SK-N-SH (cell line): ENCODE measurements at places on chromosomes 1 and 21.

GRCh38 chr1:182984621-182985020 is 31.7 kb upstream of the SHCBP1L start:
- H3K36me3 ChIP-seq: no peaks in the 10 kb centered on the region
- no peaks in the 10 kb centered on the region for H3K4me1 ChIP-seq
- DNase-seq: no peak
- no peaks in the 10 kb centered on the region for H3K27me3 ChIP-seq
- H3K4me3 ChIP-seq: no peak overlapping the region

- H3K4me3 ChIP-seq: no peak overlapping the region
- no peaks in the 10 kb centered on the region for H3K36me3 ChIP-seq
- H3K27ac ChIP-seq: no peak overlapping the region
- H3K27me3 ChIP-seq: no peaks in the 10 kb centered on the region
Observed at GRCh38 chr1:20612221-20612746, 21.0 kb upstream of the PINK1 start.

DNA sequence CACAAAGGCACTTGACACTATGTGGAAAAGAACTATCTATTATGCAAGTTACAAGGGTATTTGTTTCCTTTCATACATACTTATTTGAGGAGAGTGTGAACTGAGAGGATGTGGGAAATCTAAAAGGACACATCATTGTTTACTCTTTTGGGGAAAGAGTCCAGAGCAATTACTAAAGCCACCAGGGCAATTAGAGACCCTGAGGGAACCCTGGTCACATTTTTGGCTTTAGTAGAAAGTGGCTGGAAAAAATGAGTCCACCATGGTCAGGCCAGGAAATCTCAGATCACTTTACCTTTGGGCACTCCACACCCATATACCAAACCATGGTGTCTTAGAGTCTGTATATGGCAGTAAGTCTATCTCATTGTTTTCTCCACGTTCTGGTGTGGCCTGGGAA is 243.3 kb downstream of the HLX start:
- peaks cover 10% of the 10 kb centered on the region; the same call in 1 of the 2 replicates for H3K4me1 ChIP-seq
- DNase-seq: no peak
- H3K36me3 ChIP-seq: no peaks in the 10 kb centered on the region
- no peak overlapping the region for H3K27ac ChIP-seq

DNA sequence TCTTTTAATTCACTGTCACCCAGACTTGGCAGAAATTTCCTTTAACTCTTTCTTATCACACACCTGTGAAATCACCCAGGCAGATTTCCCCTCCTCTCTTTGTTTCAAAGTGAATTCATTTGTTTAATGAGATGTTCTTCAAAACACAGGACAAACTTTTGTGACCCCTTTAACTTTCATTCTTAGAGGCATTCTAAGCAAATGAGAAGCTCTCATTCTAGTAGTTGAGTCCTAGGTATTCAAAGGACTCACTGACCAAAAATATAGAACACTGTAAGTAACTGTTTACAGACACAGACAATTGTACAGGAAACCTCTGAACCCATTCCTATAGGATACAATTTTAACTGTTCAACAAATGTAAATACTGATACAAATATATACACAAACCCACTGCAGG is 16.9 kb downstream of the LRRC8C start:
- no peak overlapping the region for H3K4me3 ChIP-seq
- no peak for DNase-seq
- H3K27me3 ChIP-seq: no peaks in the 10 kb centered on the region

- H3K4me1 ChIP-seq: peaks cover 4% of the 10 kb centered on the region; the same call in 1 of the 2 replicates
- H3K36me3 ChIP-seq: no peaks in the 10 kb centered on the region
- no peak for DNase-seq
- H3K27me3 ChIP-seq: peaks cover 15% of the 10 kb centered on the region
- H3K4me3 ChIP-seq: no peak overlapping the region
Observed at GRCh38 chr1:154741741-154742495, 128.2 kb downstream of the KCNN3 start.

DNA sequence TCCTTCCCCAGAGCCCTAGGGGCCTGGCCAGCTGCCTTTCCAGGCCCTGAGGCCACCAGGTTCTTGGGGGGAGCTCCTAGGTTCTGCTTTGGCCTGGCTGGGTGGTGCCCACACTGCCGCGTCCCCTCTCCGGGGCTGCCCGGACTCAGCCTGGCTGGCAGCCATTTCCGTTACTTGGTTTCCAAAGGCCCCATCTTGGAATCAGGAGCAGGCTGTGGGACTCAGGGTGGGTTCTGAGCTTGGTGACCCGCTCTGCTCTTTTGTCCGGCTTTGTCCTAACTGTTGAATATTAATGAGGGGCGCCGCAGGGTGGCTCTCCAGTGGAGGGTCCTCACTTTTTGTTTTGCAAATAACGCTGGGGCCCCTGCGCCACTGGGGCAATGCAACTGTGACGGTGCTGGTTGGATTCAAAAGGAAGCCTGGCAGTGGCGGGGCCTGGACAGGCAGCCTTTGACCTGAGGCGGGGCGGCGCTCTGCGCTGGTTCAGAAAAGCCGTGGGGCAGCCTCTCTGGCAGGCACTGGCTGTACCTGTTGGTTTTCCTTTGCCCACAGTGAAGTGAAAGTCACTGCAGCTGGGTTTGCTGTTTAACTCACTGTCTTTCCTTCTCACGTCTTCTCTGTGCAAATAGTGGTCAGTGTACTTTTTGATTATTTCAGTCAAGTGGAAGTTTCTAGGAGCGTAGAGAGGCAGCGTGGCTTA is 20.2 kb downstream of the SKI start:
- H3K4me1 ChIP-seq: peaks cover 13% of the 10 kb centered on the region; the same call in 1 of the 2 replicates
- DNase-seq: no peak
- no peak overlapping the region for H3K4me3 ChIP-seq
- H3K36me3 ChIP-seq: no peaks in the 10 kb centered on the region
- H3K27ac ChIP-seq: no peak overlapping the region

DNA sequence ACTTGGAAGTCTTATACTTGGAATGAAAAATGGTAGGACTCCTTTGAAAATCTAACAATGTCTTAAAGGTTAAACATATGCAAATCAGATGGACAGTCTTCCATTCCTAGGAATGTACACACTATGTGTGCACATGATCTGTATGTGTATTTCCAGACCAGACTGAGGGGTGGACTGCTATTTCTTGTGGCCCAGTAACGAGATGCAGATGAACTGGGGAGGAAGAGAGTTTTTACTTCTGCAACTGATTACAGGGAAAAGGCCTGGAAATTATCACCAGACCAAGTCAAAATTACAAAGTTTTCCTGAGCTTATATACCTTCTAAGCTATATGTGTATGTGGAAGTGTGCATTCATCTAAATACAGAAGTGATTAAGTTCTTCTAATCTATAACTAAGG is 17.7 kb downstream of the NBPF3 start:
- peaks cover 2% of the 10 kb centered on the region for H3K4me1 ChIP-seq
- no peak overlapping the region for H3K4me3 ChIP-seq
- no peaks in the 10 kb centered on the region for H3K27me3 ChIP-seq

GRCh38 chr1:226309398-226310244 is 657 bp upstream of the LIN9 start:
- peak overlapping the region; percentile 47 for H3K27ac ChIP-seq
- H3K4me3 ChIP-seq: peak overlapping the region; percentile 62
- no peaks in the 10 kb centered on the region for H3K36me3 ChIP-seq
- DNase-seq: no peak
- H3K4me1 ChIP-seq: peaks cover 8% of the 10 kb centered on the region

GRCh38 chr1:27342778-27343638 is 1.2 kb downstream of the SYTL1 start:
- H3K4me3 ChIP-seq: no peak overlapping the region
- H3K4me1 ChIP-seq: no peaks in the 10 kb centered on the region; the same call in 1 of the 2 replicates
- DNase-seq: no peak
- no peaks in the 10 kb centered on the region for H3K27me3 ChIP-seq
- no peak overlapping the region for H3K27ac ChIP-seq
